ENCODE measurements at places on chromosomes 1 and 21.

DNA sequence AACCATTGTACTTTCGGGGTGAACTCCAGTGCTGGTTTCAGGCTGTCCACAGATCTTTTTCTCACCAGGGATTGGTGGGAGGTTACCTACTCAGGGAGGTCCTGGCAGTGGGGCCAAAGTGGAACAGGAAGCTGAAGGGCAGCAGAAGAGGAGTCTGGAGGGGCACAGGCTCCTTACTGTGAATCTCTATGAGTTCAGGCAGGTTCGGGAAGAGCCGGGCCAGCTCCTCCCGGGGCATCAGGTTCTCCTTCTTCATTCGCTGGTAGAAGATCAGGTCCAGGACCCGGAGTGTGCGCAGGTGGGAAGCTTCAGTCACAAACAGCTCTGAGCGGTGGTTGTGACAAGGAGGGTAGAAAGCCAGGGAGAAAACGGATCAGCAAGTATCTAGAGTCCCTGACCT, 26.7 kb downstream of the LRRC71 start:
- no peak for DNase-seq

- DNase-seq, result no peak
Observed at GRCh38 chr1:5739561-5740078, 252.6 kb downstream of the NPHP4 start.

DNA sequence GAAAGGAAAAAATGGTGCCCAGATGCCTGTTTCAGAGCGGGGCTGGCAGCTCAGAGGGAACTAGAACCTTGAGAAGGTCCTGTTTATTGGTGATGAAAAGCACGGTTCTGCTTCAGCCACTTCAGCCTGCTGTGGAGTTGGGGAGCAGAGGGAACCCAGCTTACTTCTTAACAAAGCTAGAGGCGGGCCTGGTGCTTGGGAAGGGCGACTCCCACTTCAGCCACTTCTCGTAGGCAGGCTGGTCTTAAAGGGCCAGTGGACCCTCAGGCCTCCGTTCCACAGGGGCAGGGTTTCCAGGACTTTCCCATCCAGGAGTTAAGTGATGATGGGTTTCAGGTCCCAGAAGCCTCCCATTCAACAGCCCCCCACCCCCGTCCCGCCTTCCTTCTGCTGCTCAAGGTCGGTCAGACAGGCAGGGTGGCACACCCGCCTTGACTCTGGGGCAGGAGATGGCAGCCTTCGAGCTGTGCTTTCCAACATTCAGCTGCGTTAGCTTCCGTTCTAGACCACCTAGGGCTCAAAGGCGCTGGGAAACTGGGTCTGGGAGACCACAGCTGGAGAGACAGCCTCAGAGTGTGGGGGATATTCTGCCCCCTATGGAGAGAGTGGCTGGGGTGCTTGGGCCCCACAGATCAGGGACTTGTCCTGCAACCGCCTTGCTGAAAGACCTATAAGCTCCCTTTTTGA, 3.4 kb downstream of the RUNX3 start:
- no peak for DNase-seq

- no peak for DNase-seq
Observed at GRCh38 chr21:38631206-38631605, 132.9 kb upstream of the ERG start.

GRCh38 chr1:31639543-31639942, 5.1 kb downstream of the PEF1 start:
- no peak for DNase-seq

DNA sequence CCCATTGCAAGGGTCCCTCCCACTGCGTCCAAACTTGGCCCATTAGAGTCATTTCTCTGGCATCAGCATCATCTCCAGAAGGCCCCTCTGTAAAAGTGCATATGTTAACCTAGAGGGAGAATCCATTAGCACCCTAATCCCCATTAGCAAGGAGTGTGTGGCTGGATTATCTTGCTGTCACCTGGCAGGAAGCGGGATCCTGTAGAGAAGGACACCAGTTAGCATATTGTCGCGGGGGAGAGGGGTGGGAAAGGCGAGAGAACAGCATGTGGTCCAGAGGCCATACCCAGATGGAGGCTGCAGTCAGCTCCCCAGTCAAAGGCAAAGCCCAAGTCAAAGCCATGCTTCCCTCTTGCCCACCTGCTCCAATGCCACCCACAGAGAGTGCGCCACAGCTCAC, 64.0 kb downstream of the OLIG1 start:
- no peak for DNase-seq

GRCh38 chr1:179823693-179824092, 53.9 kb downstream of the TOR1AIP2 start:
- DNase-seq, result no peak

GRCh38 chr1:47223174-47223920, 8.7 kb downstream of the TAL1 start:
- no peak for DNase-seq

Measured in CD4-positive, alpha-beta T cell treated with Interleukin-17A for 1 hour (primary cell).